NCI-H1105 treated with DMSO at 0.1 percent for 48 hours (cell line): ENCODE measurements at places on chromosomes 1 and 21.

DNA sequence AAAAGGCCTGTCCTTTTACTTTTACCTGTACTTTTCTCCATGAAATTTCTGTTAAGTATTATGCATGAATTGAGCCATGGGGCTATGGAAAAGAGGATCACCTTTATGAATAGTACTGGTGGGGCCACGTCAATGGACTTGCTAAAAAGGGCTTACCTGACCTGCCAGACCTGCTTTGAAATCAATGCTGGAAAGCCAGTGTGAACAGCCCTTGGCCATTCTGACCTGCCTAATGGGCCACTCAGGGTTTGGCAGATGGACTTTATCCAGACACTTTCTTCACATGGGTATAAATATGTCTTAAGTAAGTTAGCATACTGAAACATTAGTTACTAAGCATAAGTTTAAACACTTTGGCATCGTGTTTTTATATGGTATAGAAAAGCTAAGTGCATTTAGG lies 8.3 kb upstream of the GUK1 start:
- DNase-seq, result no peak

DNA sequence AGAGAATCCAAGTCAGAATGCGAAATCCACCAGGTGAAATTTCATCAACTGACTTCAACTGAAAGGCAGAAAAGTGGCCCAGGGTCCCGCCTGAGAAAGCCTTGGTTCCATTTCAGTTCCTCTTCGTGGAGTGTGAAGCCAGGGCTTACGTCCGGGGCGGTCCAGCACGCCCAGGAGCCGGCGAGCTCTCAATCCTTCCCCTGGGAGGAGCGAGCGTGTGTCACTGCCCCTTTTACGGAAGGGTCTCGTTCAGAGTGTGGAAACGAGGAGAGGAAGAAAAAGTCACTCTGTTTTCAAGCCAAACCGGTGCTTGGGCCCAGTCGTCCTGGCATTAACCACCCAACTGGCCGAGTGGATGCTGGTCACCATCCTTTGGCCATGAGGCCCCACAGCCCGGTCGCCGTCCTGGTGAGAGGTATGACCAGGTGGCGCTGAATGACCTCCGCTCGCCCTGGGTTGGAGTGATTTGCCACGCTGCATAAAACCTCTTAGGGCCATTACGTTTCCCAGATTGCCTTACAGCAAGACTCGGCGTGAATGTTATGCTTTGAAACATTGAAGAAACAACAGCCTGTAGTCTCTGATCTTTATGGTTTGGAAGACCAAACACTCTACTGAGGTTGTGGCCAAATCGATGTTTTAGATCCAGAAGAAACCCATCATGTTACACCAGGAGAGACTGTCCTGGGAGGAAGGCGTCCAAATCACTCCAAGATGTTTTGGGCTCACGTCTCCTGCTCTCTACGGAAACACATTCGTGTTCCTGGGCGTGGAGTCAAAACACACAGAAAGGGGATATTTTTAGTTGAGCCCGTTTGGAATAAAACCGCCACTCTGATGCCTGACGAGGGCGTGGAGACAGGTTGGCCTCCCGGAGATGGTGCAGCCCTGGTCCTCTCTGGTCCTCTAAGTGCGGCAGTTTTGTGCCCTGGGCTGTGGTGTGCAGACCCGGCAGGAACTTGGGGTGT lies 93.6 kb upstream of the ACTRT2 start:
- DNase-seq, result no peak

DNA sequence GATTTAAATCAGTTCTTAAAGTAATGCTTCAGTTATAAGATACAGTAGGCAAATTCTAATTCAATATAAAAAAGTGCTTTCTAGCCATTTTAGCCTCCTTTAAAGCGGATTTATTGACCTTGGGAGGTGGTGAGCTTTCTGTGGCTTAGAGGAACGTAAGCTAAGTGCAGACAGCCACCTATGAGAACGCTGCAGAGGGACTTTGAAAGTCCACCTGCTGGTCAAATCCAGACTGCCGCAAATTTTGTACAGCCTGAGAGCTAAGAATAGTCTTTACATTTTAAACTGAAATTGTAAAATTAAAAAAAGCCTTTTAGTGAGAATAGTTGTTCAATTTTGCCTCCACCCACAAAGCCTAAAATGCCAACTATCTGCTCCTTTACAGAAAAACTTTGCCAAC lies 67.0 kb upstream of the SSX2IP start:
- no peak for DNase-seq

- DNase-seq, result peak; percentile 19
These were observed 53.3 kb upstream of the FGGY start for GRCh38 chr1:59243550-59243949.

DNA sequence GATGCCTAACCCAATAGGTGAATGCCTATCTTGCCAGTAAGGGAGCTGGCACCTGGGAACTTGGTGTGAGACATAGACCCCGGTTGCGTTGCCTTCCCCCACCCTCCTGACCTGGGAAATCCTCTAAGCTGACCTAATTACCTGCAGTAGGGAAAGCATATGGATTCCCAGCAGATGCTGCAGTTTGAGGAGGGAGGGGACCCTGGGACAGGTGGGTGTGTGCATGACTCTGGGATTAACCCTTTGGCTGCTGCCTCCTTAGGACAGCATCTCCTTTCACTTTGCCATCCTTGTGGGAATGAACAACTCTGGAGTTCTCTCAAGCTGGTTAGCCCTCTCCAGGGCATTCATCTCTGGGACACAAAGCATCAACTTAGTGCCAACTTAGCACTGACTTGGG lies 16.4 kb upstream of the NFASC start:
- no peak for DNase-seq
